ENCODE measurements at places on chromosomes 6 and 20. TPM values are rescaled to one million over a fixed set of nuclear protein-coding genes. Genes with fewer than 3 reads are reported as not detected.

DNA sequence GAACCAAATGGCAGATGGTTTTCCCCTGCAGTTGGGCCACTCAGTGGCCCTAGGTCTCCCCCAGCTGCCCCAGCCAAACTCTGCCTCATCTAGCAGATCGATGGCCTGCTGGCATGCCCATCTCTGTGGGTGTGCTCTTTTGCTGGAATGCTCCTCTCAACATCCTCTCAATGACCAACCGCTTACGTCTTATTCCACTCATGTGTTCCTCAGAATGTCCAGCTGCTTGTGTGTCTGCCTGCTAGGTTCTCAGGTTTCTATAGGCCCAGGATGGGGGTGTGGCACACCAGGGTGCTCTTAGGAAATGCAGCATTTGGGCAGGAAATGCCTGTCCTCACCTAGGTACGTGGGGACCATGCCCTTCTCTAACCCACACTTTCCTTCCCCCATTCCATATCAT lies 509.9 kb upstream of the SYNCRIP start:
- no peak for DNase-seq

DNA sequence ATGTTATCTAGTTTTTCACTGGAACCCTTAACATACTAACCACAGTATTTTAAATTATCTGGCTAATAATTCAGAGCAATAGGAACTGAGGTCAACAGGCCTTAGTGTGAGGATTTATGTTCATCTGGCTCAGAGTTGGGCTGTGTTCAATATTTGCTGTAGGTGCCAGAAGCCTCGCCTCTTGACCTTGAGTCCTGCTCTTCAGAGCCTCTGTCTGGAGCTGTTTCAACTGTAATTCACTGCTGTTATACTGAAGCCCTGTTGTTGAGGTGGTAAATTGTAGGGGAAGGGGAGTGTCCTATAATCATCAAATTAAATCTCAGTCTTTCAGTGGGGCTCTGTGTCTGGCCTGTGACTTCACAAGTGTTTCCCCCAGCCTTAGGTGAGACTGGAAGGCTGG lies 184.4 kb downstream of the CDH26 start:
- no peak for DNase-seq

DNA sequence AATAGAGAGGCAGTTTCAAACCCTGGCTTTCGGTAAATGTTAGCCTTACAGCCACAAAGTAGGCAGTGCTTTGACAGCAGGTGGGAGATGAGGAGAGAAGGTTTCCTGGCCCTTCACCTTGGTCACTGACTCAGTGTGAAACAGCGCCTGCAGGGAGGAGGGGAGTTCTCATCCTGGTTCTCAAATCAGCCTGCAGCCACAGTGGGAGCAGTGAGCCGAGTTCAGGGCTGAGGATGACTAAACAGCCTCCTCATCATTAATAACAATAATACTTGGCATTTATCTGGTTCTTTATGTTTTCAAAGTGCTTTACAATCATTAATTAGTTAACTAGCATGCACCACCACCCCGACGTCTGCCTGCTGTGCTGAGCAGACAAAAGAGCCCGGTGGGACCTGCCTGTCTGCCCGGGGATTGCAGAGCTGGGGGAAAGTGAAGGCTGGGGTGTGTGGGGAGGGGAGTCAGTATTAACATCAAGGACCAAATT lies 59.6 kb downstream of the PRDM1 start:
- DNase-seq = peak; percentile 65

- DNase-seq = no peak
These were observed 414.7 kb downstream of the PTPRT start for GRCh38 chr20:42775037-42775436.

- DNase-seq = no peak
These were observed 233.3 kb downstream of the SYNDIG1 start for GRCh38 chr20:24702501-24703283.

- peak; percentile 20 for DNase-seq
These were observed 31.5 kb upstream of the ADTRP start for GRCh38 chr6:11810039-11810541.

DNA sequence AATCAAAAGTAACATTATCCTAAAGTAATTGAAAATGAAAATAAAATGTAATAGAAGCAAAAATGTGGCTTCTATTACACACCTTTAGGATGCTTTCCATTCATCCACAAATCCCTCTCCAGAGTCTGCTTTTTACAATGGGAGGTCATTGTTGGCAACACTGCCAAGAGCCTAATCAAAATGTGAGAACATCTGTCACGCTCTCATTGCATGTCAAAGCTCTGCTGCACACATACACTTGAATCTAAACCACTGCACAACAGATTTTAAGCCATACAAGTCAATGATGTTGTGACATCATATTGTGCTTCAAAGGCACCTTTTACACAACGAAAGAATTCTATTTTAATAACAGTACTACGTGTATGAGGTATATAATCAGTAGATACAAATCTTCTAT lies 82.1 kb downstream of the PREP start:
- DNase-seq = no peak

DNA sequence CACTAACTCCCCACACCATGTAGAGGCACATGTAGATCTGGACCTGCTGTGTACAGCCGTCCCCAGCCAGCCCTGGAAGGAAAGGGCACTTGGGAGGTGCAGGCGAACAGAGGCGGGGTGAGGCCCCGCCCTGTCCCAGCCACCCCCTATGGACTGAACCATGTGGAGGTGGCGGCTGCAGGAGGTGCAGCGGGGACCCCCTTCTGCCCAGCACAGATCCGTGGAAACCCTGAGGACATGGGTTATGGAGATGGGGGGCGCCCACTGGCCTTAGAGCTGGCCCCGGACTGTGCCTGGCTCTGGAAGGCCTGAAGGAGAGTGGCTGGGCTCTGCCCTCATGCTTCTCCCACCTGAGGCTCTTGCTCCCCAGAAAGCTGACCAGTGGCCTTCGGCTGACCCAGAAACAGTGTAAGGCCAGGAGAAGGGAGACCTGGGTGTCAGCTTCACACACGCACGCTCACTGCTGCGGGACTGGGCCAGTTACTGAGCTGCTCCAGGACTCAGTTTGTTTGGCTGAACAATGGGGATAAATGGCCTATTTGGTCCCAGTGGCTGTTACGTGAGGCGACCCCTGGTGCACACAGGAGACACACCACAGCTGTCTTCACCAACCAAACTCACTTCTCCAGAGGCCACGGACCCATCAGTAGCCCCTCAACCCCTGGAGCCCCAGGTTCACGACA lies 87.2 kb downstream of the GINS1 start:
- DNase-seq = no peak

GRCh38 chr6:53664623-53665022 lies 933 bp downstream of the KLHL31 start:
- no peak for DNase-seq

DNA sequence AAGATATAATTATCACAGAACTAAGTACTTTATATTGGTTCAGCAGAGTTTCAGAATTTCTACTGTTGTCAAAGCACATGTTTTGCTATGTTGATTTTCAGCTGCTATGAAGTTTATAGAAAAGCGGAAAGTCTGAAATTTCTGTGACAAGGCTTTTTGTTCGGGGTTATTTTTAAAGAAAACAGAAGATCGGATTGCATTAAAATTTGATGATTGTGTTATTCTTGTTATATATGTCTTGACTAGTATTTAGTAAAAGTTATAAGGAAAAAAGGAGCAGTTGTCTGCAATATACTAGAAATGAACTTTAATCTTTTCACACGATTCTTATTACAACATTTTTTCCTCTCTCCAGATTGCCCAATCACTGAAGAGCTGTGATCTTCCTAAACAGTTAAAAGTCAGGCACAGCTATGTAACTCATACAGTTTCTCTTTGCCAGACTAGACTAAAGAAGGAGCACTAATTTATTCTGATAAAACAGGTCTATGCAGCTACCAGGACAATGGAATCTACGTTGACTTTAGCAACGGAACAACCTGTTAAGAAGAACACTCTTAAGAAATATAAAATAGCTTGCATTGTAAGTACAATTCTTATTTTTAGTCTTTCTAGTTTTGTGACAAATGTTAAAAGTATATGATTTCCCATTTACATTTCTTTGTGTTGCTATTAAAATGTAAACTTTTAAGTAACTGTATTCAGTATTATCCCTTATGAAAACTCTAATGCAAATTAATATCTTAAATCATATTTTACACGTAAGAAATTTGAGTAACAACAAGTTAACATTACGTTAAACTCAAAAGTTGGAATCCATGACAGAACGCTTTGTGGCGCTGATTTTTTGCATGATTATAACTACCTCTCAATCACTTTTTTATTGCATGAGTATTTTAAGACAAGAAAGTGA lies at the start of gene ENPP3:
Gene ENPP3 (plus strand): TSS at position 423 of the 913 bp plus-strand sequence. CDS start 83 bp downstream, at position 506.
- DNase-seq = no peak

- peak; percentile 91 for DNase-seq
These were observed 99.7 kb downstream of the TULP4 start for GRCh38 chr6:158411998-158412397.

DNA sequence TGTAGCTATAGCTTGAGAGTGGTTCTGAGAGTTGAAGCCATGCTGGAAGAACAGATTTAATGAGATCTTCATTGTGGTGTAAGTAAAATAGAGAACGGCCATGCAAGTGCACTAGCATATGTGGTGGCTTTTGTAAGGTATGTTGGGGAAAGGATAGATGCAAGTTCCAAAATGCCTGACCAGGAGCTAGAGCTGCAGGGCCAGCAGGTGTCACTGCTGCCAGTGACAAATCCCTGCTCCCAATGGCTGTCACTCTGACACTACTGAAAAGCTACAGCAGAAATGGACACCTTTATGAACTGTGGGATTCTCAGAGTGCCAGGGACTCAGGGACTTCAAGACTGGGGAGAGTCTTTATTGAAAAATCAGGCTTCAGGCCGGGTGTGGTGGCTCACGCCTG lies 23.1 kb upstream of the VIP start:
- peak; percentile 5 for DNase-seq

- DNase-seq = no peak
These were observed 40.0 kb downstream of the IYD start for GRCh38 chr6:150408842-150409241.

- DNase-seq = no peak
These were observed 63.3 kb downstream of the ARHGAP18 start for GRCh38 chr6:129646642-129647041.

- DNase-seq = no peak
These were observed 7.2 kb upstream of the LY6G5C start for GRCh38 chr6:31687860-31688693.

GRCh38 chr6:40788661-40789655 lies 201.8 kb upstream of the LRFN2 start:
- no peak for DNase-seq

GRCh38 chr6:2558098-2558680 lies 192.5 kb downstream of the MYLK4 start:
- DNase-seq = no peak

DNA sequence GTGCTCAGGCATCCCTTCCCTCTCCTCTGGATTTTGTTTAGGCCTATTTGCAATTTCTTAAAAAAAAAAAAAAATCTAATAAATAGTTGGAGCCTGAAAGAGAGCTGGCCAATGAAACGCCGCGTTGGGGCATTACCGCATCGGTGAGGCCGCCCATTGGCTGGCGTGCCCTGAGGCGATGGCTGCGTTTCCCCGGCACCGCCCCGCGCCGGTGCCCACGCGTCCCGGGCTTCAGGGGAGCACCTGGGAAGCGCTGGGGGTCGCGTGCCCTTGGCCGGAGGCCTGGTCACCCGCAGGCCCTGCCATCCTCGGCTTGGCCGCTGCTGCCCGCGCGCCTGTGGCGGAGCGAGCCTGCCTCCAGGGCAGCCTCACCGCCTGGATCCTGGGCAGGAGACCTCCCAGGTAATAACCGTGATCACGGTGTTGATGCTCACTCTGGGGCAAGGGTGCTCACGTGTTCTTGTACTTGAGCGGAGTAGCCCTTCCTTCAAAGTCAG lies 155.4 kb downstream of the NRN1 start:
- DNase-seq = no peak

- DNase-seq = no peak
These were observed at the start of gene SLC17A3 for GRCh38 chr6:25874118-25874517. Gene SLC17A3 (minus strand): TSS chr6:25874243. CDS start chr6:25868387, 5,856 bp downstream.

DNA sequence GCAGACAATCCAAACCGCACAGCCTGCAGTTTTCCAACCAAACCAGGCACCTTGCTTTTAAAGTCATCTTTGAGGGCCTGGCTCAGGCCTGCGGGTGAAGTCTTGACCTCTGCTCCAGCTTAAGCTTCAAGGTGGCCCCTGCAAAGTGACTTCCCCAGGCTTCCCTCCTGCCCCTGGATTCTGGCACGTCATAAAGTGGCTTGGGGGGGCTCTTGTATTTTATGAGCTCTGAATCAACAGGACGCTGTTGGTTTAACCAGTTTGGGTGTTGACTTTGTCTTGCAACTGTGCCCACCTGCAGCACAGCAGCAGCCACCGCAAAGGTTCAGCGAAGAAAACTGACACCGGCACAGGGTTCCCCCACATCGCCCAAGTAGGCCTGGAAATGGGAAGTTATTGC lies 81.2 kb downstream of the NFATC2 start:
- DNase-seq = no peak

GRCh38 chr6:43376551-43376981 lies 7.1 kb upstream of the ZNF318 start:
- DNase-seq = no peak

GRCh38 chr20:15882553-15882952 lies 690.7 kb downstream of the KIF16B start:
- peak; percentile 43 for DNase-seq

DNA sequence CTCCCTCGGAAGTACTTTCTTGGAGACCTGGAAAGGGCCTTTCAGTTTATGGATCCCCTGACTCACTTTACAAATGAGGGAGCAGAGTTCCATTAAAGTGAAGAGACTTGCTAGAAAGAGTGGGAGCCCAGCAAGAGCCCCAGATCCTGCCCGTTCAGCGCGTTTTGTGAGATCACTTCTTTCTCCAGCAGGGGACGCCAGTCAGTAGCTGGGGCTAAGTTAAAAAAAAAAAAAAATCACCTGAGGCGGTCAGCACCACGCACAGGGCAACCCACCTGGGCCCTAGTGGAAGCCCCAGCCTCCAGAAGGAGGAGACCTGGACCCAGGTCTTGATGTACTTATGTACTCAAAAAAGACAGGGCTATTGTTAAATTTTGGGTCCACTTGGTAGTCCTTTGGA lies 274.5 kb upstream of the RNF24 start:
- DNase-seq = peak; percentile 6

YTHDF1 gene
- total RNA-seq = 30.0 TPM

ZNF165 gene
- total RNA-seq = 12.1 TPM

DDR1 gene
- total RNA-seq = 144 TPM

MLN gene
- not detected for total RNA-seq

SIRPB2 gene
- 0.52 TPM for total RNA-seq

EPHA7 gene
- 0.52 TPM for total RNA-seq
